AML-193 (cell line): ENCODE measurements at places on chromosomes 4 and X.

DNA sequence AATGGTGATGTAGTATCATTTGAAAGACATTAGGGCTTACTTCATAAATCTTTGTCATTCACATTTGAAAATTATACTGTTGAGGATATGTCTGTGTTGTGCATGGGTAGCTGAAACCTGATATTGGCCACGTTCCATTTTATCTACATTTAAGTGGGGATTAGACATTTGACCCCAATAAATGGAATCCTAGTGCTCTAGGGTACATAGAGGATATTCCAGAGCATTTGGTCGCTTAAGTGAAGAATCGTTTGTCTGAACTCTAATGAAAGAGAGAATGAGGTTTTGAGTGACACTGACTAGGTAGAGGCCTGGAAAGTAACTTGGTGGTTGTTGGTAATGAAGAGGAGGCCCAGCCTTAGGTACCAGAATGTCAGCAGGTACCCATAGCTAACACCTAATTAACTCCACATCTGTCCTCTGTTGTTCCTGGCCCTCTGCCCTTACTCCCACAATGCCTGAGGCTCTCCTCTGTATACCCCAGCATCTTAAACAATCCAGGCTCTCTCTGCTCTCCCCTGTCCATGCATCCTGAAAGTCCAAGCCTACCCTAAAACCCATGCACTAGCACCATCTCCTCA is 299.5 kb upstream of the KLF3 start:
- DNase-seq = no peak

- no peak for DNase-seq
Measured at GRCh38 chrX:136147976-136148375, 643 bp downstream of the FHL1 start.

DNA sequence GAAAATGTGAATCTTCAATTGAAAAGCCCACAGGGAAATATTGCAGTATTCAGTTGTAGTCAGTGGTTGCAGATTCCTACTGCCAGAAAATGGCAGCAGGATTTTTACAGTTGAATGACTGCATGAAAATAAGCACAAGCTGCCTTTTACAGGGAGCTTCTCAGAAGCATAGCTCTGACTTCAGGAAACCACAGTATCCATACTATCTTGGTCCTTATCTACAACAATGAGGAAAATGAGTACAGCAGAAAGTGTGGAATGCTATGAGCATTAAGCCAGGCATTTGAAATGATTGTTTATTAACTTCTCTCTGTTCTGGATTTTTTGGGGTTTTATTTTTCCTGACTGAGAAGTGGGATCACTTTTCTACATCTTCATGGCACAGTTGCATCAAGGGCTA is 34.6 kb upstream of the PRRG1 start:
- no peak for DNase-seq

- DNase-seq = no peak
Measured at GRCh38 chrX:1388651-1389050, 3.3 kb downstream of the SLC25A6 start.

- DNase-seq = no peak
Measured at GRCh38 chr4:52883707-52884669, 21.9 kb downstream of the RASL11B start.

DNA sequence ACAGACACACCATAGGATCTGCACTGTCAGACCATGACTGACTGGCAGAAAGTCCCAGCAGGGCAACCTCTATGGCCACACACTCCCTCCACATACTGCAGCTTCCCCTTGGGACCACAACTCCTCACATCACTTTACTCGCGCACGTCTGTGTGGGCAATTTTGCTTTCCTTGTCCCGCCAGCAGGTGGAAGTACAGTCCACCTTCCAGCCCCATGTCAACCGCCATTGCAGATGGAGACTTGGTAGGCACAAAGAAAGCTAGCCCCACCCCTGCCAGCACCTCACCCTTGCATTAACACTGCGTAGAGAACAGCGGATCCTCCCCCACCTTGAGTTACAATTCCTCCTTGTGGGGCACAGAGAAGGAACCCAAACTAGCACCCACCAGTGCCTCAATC is 74.4 kb upstream of the NAP1L2 start:
- DNase-seq = no peak

DNA sequence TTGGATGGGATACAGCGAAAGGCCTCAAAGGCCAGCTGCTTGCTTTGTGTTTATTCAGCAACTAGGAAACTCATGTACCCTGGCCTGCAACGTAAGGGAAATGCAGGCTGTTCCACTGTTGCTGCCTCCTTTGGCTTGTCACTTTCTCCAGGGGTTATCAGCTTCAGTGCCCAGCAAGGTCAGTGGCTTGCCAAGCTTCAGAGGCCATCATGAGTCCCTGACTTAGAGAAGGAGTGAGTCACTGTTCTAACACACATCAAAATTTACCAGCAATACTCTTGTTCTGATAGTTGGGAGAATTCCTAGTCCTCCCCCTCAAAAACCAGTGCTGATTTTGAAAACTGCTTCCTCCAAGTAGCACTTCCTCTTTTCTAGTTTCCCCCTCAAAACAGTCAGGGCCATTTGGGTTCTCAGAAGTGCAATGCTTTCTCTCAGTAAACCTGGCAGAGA is 250.8 kb downstream of the ARHGAP24 start:
- peak; percentile 92 for DNase-seq
